ENCODE measurements at places on chromosomes 1 and 21. TPM values are rescaled to one million over a fixed set of nuclear protein-coding genes. Genes with fewer than 3 reads are reported as not detected.

FOXE3 gene
- not detected for total RNA-seq

NRIP1 gene
- total RNA-seq: 15.4 TPM

LCE1B gene
- total RNA-seq: not detected

OR6K3 gene
- not detected for total RNA-seq

GRCh38 chr1:244092293-244092963 lies 41.3 kb downstream of the ZBTB18 start:
- H3K4me1 ChIP-seq: no peaks in the 10 kb centered on the region
- H3K4me3 ChIP-seq: no peak overlapping the region
- H3K27me3 ChIP-seq: peaks cover 3% of the 10 kb centered on the region
- DNase-seq: no peak
- no peaks in the 10 kb centered on the region for H3K36me3 ChIP-seq

LMX1A gene
- not detected for total RNA-seq

GRCh38 chr21:36491209-36491910 lies 11.4 kb upstream of the CLDN14 start:
- H3K4me3 ChIP-seq: no peak overlapping the region
- peaks cover 54% of the 10 kb centered on the region for H3K4me1 ChIP-seq
- peak; percentile 96 for DNase-seq
- H3K36me3 ChIP-seq: no peaks in the 10 kb centered on the region
- peak overlapping the region; percentile 98 for H3K27ac ChIP-seq

CLDN17 gene
- not detected for total RNA-seq

S100A10 gene
- total RNA-seq: 42.4 TPM
